ENCODE measurements at places on chromosomes 2 and 18. TPM values are rescaled to one million over a fixed set of nuclear protein-coding genes. Genes with fewer than 3 reads are reported as not detected.

The MAP3K19 gene
- not detected for polyA plus RNA-seq

The GPR45 gene
- not detected for polyA plus RNA-seq

- no peak overlapping the region for H3K4me3 ChIP-seq
- DNase-seq = no peak
- H3K27me3 ChIP-seq = no peaks in the 10 kb centered on the region
- H3K36me3 ChIP-seq = no peaks in the 10 kb centered on the region
- H3K27ac ChIP-seq = no peak overlapping the region
- peaks cover 10% of the 10 kb centered on the region for H3K4me1 ChIP-seq
Observed at GRCh38 chr2:128092656-128093055, 1.7 kb downstream of the UGGT1 start.

GRCh38 chr2:233153146-233153798 is 93.1 kb downstream of the INPP5D start:
- no peak overlapping the region for H3K4me3 ChIP-seq
- DNase-seq = no peak
- H3K4me1 ChIP-seq = no peaks in the 10 kb centered on the region
- H3K36me3 ChIP-seq = no peaks in the 10 kb centered on the region

GRCh38 chr2:64054161-64054915 is 35.1 kb upstream of the VPS54 start:
- H3K4me3 ChIP-seq = no peak overlapping the region
- no peaks in the 10 kb centered on the region for H3K27me3 ChIP-seq
- no peak for DNase-seq
- peaks cover 3% of the 10 kb centered on the region for H3K4me1 ChIP-seq
- H3K36me3 ChIP-seq = no peaks in the 10 kb centered on the region
- peak overlapping the region; percentile 4 for H3K27ac ChIP-seq
